ENCODE measurements at places on chromosomes 11 and 22. TPM values are rescaled to one million over a fixed set of nuclear protein-coding genes. Genes with fewer than 3 reads are reported as not detected.

GRCh38 chr22:27952091-27952490 lies 33.0 kb upstream of the PITPNB start:
- H3K27me3 ChIP-seq = no peaks in the 10 kb centered on the region
- H3K4me3 ChIP-seq = no peak overlapping the region
- H3K4me1 ChIP-seq = no peaks in the 10 kb centered on the region
- no peaks in the 10 kb centered on the region for H3K36me3 ChIP-seq

DNA sequence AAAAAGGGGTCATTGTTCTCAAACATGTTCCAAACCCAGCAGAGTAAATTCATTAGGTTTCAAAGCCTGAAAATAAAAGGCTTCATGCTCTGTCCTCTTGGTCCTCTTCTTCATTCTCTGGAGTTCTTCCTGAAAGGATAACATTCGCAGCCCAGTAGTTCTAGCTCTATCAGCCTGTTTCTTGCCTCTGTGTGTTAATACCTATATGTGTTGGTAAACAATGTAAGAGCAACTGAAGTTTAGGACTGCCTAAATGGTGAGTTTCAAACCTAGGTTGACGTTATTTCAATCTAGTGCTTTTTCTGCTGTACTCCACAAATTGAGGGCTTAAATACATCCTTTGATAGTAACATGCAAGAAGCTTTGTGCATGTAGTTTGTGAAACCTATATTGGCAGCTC lies 9.4 kb downstream of the AASDHPPT start:
- H3K4me3 ChIP-seq = no peak overlapping the region
- peaks cover 29% of the 10 kb centered on the region for H3K4me1 ChIP-seq
- H3K27me3 ChIP-seq = no peaks in the 10 kb centered on the region

- H3K27me3 ChIP-seq = no peaks in the 10 kb centered on the region
- H3K4me3 ChIP-seq = no peak overlapping the region
- no peaks in the 10 kb centered on the region for H3K36me3 ChIP-seq
- no peaks in the 10 kb centered on the region for H3K4me1 ChIP-seq
- no peak overlapping the region for H3K27ac ChIP-seq
Measured at GRCh38 chr11:92528001-92528400, 303.4 kb downstream of the FAT3 start.

DNA sequence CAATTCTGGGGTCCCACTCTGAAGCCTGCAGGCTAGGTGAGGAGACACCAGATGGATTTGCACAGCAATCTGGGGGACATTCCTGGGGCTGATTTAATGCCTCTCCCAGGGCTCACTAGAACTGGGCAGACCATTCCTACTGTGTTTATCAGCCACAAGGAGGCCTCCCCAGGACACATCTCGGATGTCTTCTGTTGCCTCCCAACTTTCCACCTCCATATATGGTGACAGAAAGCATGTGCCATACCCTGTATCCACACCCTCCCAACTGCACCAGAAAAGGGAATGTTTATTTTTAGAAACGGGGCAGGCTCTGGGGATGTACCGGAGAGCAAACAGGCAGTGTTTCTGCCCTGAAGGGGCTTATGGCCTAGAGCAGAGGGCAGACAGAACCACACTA lies 181.8 kb downstream of the CSNK2A3 start:
- H3K36me3 ChIP-seq = no peaks in the 10 kb centered on the region
- peaks cover 13% of the 10 kb centered on the region for H3K4me1 ChIP-seq
- no peak for DNase-seq
- no peak overlapping the region for H3K4me3 ChIP-seq
- no peaks in the 10 kb centered on the region for H3K27me3 ChIP-seq
- H3K27ac ChIP-seq = no peak overlapping the region

The POU2AF3 gene
- total RNA-seq = not detected

DNA sequence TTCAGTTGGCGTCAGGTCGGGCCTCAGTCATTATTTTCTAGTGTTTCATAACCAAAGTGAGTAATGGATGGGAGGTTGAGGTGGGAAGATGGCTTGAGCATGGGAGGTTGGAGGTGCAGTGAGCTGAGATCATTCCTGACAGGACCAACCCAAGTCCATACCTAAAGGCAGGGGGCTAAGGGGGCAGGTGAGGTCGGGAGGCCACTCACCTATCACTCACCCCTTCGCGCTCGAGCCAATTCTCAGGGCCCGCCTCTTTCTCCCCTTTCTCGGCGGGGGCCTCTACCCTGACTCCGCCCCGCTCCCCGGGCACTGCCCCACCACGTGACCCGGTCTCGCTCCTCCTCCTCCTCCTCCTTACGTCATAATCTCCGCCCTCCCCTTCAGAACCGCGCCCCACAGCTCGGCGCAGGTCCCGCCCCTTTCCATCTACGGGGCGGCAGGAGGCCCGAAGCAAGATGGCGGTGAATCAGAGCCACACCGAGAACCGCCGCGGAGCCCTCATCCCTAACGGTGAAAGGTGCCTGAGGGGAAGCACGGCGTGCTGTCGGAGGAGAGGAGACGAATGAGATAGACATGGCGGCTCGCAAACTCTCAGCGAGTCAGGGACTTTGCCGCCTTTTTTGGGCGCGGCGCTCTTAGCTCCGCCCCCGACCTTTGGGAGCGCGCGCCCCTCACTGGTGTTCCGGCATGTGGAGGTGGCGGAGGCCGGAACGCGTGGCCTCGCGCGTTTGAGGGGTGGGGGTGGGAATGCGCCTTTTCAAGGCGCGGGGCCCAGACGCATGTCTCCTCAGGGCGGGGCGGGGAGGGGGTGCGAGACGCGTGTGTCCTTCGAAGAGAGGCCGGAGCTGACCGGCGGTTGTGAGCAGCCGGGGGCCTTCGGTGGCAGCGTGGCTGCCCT lies at the start of gene WBP2NL:
Gene WBP2NL, plus strand, starts transcription at position 428 of the 901 bp plus-strand sequence. Its CDS starts 31 bp downstream, at position 459.
- H3K27me3 ChIP-seq = no peaks in the 10 kb centered on the region
- H3K4me3 ChIP-seq = peak within 1 kb of the TSS; percentile 89
- H3K27ac ChIP-seq = no peak within 1 kb of the TSS

Data from Karpas-422 (cell line).